ENCODE measurements at places on chromosomes 12 and 14.

DNA sequence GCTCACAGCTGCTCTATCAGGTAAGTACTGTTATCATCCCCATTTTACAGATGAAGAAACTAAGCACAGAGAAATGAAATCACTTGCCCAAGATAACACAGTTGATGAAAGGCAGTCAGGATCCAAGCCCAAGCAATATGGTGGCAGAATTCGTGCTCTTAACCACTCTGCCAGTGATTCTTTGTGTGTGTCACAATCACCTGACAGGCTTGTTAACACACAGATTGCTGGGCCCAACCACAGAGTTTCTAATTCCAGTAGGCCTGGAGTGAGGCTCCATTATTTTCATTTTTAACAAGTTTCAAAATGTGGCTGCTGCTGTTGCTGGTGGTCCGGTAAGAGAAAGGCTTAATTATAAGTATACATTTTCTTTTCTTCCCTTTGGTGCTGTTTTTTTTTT, 134.2 kb downstream of the TGFB3 start:
- DNase-seq: no peak

DNA sequence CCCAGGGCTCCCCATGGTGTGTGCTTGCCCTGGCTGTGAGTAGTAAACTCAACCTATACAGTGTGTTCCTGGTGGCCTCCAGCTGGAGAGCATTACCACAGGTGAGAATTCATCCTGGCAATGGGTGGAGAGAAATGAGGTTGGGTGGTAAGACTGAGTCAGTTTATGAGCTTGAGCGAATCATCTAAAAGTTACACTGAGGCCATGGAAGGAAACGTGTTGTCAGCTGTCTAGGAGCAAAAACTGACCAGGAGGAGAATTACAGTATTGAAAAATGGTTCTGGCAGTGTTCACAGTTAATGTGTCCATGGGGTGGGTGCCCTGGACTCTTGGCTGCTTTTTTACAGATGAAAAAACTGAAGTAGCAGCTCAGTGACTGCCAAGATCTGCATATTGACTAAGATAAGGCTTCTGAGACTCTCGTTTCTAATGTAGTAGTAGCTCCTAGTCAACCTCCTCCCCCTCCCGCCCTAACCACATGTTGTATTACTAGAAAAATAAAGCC, 202.0 kb upstream of the AMIGO2 start:
- DNase-seq: no peak

GRCh38 chr12:105321125-105321524, 9.4 kb upstream of the C12orf75 start:
- DNase-seq: peak; percentile 65

GRCh38 chr12:20350026-20350425, 18.3 kb upstream of the PDE3A start:
- no peak for DNase-seq

- DNase-seq: no peak
Measured at GRCh38 chr12:101713059-101713682, 15.7 kb downstream of the CHPT1 start.

GRCh38 chr12:91651728-91652127, 469.1 kb upstream of the DCN start:
- DNase-seq: no peak

- no peak for DNase-seq
Measured at GRCh38 chr12:100463661-100464060, 10.0 kb upstream of the NR1H4 start.

DNA sequence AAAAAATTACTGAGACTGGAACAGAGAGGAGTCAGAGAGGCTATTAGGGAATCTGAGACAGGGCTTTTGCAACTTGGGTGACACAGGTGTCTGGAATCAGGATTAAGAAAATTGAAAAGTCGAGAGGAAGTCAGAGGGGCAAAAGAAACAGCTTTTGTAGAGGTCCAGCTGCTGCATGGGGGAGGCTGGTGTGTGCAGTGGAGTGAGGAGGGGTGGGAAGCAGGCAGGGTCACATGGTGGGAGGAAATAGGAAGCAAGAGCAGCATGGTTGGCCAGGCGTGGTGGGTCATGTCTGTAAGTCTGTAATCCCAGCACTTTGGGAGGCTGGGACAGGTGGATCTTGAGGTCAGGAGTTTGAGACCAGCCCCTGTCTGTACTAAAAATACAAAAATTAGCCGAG, 69.7 kb upstream of the VRK1 start:
- peak; percentile 23 for DNase-seq

DNA sequence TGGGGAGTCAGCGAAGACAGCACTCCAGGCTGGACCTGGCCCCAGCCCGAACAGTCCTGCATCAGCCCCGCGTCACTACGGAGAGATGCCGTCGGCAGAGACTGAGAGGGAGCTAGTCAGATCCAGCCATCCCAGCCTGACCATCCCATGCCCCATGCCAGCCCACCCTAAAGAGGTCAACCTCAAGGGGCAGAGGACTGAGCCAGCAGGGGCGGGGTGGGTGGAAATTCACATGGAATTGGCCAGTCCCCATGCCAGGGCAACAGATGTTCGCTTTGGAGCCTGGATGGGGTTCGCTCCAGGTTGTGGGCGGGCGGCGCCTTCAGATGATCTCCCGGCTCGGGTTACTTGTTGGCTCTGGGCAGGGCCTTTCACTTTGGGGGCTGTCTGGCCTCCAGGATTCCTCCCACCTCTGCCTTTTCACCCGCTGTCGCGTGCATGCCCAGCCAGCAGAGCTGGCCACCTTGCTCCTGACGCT, 154.3 kb downstream of the TSPAN9 start:
- no peak for DNase-seq

- no peak for DNase-seq
Measured at GRCh38 chr12:21305661-21306060, 29.1 kb downstream of the SLCO1A2 start.

DNA sequence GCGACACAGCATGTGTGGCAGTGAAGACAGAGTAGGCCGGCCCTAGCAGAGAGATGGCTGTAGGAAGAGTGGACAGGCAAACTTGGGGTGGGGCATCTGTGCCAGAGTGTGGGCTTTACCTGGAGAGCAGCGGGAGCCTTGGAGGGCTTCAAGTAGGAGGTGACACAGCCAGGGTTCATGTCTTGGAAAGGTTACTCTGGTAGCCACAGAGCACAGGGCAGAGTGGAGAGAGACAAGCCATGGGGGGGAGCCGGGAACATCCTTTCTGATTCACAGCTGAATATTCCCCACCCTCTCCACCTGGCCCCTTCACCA, 53.5 kb upstream of the DIO3 start:
- no peak for DNase-seq

DNA sequence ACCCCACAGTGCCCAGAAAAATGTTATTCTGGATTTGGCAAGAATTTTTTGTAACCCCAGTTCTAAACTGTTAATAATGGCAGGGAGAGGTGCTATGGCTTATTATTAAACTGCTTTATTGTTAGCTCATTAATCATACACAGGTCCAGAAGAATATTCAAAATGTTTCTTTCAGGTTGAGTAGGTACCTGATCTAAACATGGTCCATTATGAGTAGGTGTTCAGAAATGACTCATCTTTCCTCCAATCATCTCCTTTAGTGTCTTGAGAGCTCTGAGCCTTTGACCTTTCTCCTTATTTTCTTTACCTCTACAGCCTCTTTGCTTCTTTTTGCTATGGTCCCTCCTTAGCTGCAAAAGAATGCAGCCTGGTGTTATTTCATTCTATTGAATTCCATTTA, 211.0 kb upstream of the GARIN6 start:
- DNase-seq: no peak

- DNase-seq: no peak
Measured at GRCh38 chr14:88212691-88213090, 110.4 kb downstream of the KCNK10 start.

DNA sequence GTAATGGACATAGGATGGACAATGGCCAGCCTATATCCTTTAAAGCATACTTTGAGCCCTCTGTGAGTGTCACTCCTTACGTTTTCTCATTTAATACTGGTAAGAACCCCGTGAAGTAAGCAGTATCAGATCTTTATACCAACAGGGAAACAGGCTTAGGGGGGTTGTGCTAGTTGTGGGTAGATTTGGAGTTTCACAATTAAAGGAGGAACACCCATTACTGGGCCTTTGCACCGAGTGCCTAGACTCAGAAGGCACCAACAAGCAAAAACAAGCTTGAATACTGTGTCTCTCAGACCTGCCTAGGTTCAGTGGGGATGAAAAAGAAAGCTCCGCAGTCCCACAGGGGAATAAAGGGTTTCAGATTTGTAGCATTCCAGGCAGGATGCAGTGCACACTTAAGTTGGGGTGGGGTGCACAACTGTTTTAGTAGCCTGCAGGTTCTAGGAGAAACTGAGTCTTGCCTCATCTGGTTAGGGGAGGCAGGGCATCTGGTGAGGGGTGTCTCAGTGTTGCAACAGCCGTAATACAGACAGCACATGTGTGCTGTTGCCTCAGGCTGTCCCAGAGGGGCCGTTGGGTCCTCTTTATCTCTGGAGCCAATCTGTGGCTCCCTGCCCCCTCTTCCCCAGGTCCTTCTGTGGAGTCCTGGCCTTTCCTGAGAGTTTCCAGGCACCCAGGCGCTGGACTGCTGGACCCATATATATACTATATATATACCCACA, 51.2 kb downstream of the IRAK3 start:
- DNase-seq: no peak

- no peak for DNase-seq
Measured at GRCh38 chr12:56709759-56710376, 15.2 kb downstream of the NACA start.

GRCh38 chr12:17301544-17301943, 695.6 kb upstream of the LMO3 start:
- DNase-seq: no peak

DNA sequence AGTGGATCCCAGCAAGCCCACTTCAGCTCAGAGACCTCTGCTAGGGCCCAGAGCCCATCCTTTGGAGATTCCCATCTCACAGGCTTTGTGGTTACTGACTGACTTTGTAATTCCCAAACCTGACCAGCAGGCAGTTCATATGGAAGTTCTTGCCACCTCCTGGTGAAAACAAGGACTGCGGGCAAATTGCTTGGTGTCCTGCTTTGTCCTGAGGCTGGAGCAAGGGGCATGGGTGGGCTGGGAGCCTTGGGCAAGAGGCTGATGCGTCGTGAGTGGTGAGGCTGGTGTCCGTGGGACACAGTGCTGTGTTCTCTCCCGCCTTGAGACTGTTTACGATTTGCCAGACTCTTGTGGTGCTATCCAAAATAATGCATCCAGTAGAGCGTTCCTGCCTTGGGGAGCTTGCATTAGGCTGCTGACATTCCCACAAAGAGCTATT, 91.0 kb downstream of the LRRC74A start:
- DNase-seq: peak; percentile 28

DNA sequence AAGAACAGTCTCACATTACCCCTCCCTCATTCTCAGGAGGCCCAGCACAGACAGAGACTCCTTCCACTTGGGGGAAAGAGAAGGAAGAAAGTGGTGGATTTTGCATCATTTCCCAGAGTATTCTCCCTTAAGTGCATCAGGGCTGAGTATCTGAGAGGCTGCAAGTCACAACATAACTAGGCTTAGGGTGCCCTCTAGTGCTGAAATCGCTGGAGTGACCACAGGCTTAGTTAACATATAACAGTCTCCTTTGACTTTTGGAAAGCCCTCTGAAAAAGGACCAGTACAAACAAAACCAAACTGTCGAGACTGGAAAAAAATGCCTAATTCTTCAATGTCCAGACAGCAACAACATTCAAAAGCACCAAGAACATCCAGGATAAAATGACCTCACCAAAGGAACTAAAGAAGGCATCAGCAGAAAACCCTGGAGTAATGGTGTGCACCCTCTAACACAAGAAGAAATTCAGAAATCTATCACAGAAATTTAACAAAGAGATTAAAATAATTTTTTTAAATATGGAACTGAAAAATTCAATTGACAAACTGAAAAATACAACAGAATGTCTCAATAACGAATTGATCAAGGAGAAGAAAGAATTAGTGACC, 412.3 kb downstream of the RPS29 start:
- DNase-seq: peak; percentile 73

DNA sequence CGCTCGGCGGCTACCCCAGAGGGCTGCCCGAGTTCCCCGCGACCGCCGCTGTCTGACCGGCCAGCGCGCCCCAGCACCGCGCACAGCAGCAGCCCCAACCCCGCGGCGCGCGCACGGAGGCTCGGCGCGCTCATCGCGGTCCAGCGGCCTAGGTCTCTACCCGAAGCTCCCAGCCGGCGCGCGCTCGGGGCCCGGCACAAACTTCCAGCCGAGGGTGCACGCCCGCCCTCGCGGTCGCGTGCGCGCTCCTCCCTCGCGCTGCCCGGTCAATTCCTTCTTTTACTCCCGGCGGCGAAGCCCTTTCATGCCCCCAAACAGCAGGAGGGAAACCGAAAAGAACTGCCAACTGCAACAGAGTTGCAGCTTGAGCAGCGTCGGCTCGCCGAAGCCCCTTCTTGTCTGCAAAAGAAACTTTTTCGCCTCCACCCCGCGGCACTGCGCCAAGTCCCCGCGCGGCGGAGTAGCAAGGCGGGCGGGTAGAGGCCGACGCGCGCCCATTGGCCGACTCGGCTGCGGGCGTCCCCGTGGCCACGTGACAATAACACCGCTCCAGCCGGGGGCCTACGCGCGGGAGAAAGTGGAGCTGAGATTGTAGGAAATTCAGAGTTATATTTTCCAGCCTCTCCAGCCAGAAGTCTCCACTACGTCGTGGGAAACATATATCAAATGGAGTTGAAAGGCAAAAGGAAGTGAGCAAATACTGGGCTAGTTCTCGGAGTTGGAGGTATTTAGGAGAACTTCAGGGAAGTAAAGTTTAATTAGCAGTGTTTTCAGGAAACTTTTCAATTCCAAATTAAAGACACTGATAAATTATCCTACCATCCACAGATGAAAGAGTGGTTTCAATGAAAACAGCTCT, at the start of gene LRIG3:
Gene LRIG3 (minus strand): TSS at position 403 of the 859 bp plus-strand sequence. CDS start 269 bp downstream, at position 134.
- no peak for DNase-seq

GRCh38 chr12:64412459-64412858, 8.3 kb downstream of the XPOT start:
- no peak for DNase-seq

GRCh38 chr14:96069421-96069820, 30.3 kb downstream of the C14orf132 start:
- no peak for DNase-seq

GRCh38 chr12:101051901-101052550, 158.0 kb downstream of the SLC5A8 start:
- DNase-seq: no peak

DNA sequence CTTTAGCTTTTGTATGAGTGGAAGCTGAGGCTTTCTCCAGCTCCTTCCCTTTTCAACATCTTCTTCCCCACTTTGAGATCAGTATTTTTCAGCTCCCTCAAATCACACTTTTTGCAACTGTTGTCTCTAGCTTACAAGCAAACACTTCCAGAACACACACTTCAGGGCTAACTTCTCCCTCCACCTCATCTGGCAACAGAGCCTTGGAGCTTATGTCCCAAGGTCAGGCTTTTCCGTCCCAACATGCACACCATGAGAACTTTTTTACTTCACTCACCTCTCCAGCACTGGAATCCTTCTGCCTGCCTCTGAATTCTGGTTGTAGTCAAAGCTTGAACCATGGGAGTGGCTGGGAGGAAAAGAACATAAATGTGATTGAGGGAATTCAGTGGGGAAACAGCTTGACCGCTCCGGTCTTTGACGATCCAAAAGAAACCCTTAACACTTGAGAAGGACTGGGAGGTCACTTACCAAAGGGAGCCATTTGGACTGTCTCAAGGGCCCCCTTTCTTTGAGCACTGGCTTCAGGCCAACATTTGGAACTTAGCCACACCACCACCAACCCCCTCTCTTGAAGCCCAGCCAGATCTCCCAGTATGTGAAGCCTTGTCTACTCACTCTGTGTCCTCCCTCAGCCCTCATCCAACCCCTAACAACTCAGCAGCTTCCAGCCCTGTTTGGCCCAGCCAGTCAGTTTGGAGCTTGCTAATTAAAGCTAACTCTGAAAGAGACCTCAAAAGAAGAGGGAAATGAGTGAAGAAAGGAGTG, 3.9 kb upstream of the BLOC1S1 start:
- DNase-seq: no peak
